Heart left ventricle (tissue), 16 donors: ENCODE measurements at places on chromosomes 2 and 18. TPM values are rescaled to one million over a fixed set of nuclear protein-coding genes. Genes with fewer than 3 reads are reported as not detected.
A peak's percentile ranks its signal among the peaks of the same experiment; 100 is the strongest.

GRCh38 chr2:136248242-136248641, 130.3 kb upstream of the CXCR4 start:
- peak; percentile 40 for DNase-seq

DNA sequence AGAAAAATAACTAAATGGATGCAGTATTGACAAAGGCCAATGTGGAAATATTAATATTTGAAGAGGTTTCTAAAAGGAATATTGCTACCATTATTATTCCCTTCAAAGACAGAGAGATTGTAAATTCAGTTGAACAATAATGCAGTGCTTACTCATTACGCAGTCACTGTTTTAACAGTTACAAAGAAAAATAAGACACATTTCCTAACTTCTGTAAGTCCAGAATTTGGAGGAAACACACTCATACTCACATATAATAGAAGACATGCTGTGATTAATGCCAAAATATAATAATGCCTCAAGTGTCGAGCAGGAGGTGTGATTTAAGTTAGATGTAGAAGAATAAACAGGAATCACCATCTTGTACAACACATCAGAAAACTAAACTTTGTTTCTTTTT, 389.2 kb downstream of the FBXO15 start:
- DNase-seq = no peak

GRCh38 chr2:97816411-97816810, 103.0 kb downstream of the ZAP70 start:
- no peak for DNase-seq

- DNase-seq = peak; percentile 47
Measured at GRCh38 chr2:112032689-112033465, 22.2 kb upstream of the TMEM87B start.

GRCh38 chr2:18991177-18992168, 366.9 kb downstream of the OSR1 start:
- peak; percentile 27 for DNase-seq

DNA sequence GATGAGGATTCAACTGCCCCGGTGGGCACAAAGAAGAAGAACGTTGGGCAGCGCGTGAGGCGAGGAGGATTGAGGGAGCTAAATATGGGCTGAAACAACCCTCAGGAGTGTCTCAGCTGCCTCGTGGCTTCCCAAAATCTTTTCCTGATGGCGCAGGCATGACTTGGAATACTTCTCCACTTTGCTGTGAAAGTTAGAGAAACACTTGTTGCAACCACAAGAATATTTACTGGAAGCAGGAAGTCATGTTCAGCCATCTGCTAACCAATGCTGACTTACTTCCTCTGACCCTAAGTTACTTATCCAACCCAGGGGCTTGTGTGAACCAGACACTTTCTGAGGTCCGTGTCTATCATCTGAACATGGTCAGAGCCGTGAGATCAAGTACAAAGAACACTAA, 148.8 kb downstream of the ARL4C start:
- DNase-seq = peak; percentile 47

DNA sequence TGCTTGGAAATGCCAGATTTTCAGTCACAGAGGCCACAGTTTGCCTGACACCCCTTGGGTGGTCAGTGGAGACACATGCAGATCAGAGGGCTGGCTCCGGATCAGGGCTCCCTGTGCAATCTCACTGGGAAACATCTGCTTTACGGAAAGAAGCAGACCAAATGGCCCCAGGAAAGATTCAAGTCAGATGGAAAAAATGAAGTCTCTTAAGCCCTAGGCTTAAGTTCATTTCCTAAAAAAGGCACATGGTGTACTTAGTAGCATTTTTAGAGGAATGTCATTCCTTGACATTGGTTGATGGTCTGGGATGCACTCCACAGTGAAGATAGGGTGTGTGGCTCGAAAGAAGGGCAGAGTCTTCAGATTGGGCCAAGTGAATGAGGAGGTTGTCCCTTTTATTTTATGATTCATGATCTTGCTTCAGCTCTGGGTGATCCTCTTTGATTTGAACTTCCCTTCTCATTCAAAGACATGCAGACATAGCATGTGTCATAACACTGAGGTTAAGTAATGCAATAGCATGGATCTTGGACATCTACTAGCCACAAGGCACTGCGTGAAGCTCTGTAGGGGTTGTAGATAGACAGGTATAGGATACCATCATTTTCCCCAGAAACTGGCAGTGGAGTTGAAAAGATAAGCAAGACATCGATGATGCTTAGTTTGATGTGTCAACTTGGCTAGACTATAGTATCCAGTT, 56.5 kb downstream of the KCNE4 start:
- DNase-seq = no peak

- no peak for DNase-seq
Measured at GRCh38 chr18:76252880-76253279, 242.2 kb downstream of the ZNF516 start.

DNA sequence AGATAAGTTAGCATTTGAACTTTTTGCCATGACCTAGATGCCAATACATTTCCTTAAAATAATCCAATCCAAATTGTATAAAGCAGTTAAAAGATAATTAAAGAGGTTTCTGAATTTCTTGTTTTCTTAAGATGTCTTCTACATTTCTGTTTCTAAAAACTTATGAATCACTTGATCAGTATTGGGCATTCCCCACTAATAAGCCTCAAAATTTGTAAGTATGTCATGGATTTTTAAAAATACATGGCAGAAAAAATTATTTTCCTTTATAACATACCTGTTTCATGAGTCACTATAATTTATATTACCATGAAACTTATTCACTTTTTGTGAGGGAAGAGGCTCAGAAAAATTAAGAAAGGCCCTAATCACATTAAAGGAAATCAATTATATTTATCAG, 90.3 kb upstream of the TFPI start:
- no peak for DNase-seq

DNA sequence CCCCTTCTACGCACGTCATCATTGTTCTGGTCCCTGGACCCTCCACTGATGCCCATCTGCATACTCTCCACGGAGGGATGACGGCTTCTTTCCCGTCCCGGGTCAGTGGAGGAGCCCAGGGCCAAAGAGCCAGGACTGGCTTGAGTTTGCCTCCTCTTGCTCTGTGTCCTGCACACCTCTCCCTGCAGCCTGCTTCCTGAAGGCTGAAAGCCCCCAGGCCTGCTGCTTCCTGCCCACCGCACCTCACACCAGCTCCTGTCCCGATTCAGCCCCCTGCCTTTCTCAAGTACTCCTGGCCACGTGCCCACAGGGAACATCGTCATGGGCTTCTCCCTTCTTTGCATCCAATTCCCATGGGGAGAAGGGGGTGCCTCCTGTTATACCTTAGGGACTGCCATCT, 7.1 kb downstream of the ADCY3 start:
- no peak for DNase-seq

DNA sequence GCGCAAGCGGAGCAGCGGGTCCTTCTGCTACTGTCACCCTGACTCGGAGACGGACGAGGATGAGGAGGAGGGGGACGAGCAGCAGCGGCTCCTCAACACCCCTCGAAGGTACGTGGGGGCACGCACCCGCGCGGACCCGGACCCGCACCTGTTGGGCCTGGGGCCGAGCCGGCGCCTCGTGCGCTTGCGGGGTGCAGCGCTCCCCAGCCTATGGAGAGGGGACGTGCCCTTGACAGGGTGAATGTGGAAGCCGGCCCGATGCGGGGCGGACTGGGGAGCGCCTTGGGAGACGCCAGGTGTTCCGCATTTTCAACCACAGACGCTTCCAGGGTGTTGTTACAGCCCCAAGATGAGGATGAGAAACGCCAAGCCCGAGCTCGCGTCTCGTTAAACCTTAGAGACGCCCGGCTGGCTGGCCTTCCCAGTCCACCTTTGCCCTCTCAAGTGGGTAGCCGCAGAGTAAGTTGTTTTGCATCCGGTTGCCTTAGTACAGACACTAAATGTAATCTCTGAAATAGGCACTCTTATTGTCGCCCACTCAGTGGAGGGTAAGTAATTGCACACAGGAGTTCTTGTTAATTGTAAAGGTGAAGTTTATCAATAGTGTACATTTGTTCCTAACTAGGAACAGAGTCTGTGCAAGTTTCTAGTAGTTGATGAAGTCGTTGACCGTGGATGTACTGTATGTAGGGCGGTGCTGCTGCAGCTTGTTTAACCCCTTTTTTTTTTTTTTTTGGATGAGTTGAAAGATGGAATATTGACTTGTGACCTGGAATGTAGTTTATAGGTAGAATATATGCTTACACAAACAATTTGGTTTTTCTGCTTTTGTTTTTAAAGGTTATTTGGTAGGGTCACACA, 815 bp downstream of the GMCL1 start:
- no peak for DNase-seq

DNA sequence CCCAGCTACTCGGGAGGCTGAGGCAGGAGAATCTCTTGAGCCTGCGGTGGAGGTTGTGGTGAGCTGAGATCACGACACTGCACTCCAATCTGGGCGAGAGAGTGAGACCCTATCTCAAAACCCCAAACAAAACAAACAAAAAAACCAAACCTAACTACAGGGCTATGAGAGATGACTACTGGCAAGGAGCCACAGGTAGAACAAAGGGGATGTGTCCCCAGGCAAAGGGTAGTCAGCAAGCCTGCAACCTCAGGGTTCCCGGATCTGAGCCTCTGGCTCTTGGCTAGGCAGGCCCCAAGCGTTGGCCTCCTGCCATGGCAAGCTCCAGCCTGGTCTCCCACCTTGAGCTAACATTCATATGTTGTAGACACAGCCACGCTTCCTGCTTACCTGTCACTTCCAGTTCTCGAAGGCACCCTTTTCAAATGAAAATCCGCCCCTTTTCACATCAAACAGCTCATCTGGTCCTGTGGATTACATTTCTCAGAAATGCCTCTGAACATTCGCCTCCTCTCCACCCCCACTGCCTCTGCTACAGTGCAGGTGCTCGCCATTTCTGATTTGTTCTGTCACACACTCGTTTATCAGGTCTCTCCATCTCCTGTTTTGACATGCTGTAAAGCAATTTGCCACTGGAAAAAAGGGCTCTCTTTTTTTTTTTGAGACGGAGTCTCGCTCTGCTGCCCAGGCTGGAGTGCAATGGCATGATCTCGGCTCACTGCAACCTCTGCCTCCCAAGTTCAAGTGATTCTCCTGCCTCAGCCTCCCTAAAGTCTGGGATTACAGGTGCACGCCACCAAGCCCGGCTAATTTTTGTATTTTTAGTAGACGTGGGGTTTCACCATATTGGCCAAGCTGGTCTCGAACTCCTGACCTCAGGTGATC, 13.1 kb upstream of the ACTR3 start:
- DNase-seq = no peak

GRCh38 chr18:44195394-44196140, 485.1 kb upstream of the SETBP1 start:
- no peak for DNase-seq

GRCh38 chr2:48719480-48720177, 35.9 kb downstream of the LHCGR start:
- no peak for DNase-seq

DNA sequence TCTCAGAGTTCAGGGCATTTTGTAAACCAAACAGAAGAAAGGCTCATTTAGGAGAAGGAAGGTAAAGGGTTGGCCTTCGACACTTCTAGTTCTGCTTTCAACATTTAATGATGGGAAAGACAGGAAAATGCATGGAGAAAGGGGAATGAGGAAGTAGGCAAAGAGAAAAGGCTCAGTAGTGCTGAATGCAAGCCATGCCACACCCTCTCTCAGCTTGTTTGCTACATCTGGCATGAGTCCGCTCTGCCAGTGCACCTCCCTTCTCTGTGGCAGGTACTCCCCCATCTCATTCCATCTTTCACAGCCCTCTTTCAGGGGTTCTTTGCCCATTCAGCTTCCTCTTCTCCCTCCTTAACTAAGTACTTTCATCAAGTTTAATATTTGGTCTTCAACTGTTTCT, 120.9 kb upstream of the ITGB6 start:
- DNase-seq = no peak

Gene SRD5A2
- polyA plus RNA-seq = not detected

Gene LYG1
- polyA plus RNA-seq = 0.80 TPM

Gene IL36A
- not detected for polyA plus RNA-seq

Gene KCNE4
- polyA plus RNA-seq = 2.4 TPM

Gene MYOM1
- polyA plus RNA-seq = 112 TPM

Gene KIF5C
- 0.23 TPM for polyA plus RNA-seq

Gene LINC00305
- not detected for polyA plus RNA-seq

Gene ABCG5
- not detected for polyA plus RNA-seq

Gene SPP2
- polyA plus RNA-seq = not detected
